Skin of body (tissue), 3 donors: ENCODE measurements at places on chromosomes 2 and 18. TPM values are rescaled to one million over a fixed set of nuclear protein-coding genes. Genes with fewer than 3 reads are reported as not detected.

- DNase-seq: no peak
Observed at GRCh38 chr18:24214144-24214543, 75.3 kb downstream of the CABYR start.

The MAPK4 gene
- 1.8 TPM for total RNA-seq

The MC2R gene
- not detected for total RNA-seq

The PLCD4 gene
- 2.8 TPM for total RNA-seq

The RESP18 gene
- not detected for total RNA-seq

DNA sequence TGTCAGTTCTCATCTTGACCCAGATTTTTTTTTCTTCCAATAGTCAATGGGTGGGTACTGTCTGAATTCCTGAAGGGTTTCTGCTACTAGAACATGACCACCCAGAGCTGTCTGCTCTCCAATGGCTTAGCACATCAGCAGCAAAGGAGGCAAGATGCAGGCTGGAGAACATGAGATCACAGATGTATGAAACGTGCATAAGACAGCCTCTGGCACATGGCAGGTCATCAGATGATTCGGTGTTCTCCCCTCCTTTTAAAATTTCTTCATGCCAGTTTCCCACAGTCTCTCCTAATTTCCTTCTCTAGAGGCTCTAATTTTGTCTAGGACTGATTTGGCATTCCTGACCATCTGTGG, 359.3 kb upstream of the TNP1 start:
- no peak for DNase-seq

The TNFAIP6 gene
- total RNA-seq: 26.5 TPM

GRCh38 chr2:222859786-222860612, 837 bp upstream of the ACSL3 start:
- peak; percentile 34 for DNase-seq

GRCh38 chr18:8769509-8770095, 64.2 kb downstream of the MTCL1 start:
- no peak for DNase-seq

The SLC30A3 gene
- 0.10 TPM for total RNA-seq

The CYRIA gene
- 9.3 TPM for total RNA-seq

GRCh38 chr2:201007584-201007998, 44.1 kb upstream of the ORC2 start:
- no peak for DNase-seq

- no peak for DNase-seq
Observed at GRCh38 chr2:240454106-240454901, 18.8 kb downstream of the GPC1 start.

The SDC1 gene
- total RNA-seq: 127 TPM

The RAB31 gene
- total RNA-seq: 31.1 TPM

The NGEF gene
- total RNA-seq: 3.9 TPM

DNA sequence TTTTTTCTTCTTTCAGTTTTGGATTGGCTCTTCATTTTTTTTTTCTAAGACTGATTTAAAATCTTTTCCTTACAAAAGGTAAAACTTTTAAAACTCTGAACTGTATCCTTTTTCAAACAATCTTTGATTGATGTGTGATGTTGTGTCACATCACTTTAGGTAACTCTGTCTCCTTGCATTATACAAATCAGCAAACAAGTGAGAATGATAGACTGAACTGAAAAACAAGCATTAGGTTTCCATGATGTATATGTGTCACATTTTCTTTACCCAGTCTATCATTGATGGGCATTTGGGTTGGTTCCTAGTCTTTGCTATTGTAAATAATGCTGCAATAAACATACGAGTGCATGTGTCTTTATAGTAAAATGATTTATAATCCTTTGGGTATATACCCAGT, 655.7 kb downstream of the LRRTM4 start:
- DNase-seq: no peak

DNA sequence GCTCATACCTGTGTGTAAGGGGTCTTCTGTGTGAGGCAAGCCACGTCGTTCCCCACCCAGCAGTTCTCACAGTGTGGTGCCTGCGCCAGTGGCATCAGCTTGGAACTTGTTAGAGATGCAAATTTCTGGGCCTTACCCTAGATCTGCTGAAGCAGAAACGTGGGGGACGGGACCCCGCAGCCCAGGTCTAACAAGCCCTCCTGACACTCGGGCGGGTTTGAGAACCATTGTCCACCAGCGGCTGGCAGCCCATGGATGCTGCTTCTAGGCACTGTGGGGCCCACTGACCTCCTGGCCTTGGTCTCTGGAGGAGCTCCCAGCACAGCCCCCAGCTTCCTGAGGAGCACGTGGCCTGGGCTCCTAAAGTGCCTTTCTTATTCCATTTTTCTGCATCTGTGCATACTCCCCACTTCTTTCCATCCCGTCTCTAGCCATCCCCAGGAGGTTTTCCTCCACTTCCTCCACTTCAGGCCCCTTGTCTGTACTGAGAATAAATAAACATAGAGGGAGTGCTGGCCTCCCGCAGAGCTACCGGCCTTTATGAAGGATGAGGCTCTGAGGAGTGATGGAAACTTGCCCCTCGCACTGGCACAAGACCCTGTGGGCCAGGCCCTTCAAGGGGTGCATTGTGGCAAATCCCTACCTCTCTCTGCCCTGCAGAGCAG, 94.3 kb downstream of the GALR1 start:
- DNase-seq: no peak

The SLC8A1 gene
- 35.5 TPM for total RNA-seq

The ZNF2 gene
- 4.1 TPM for total RNA-seq

The CDH7 gene
- total RNA-seq: 0.79 TPM

The POTEJ gene
- total RNA-seq: 0.10 TPM

- DNase-seq: no peak
Observed at GRCh38 chr2:105723431-105723830, 21.3 kb upstream of the NCK2 start.

DNA sequence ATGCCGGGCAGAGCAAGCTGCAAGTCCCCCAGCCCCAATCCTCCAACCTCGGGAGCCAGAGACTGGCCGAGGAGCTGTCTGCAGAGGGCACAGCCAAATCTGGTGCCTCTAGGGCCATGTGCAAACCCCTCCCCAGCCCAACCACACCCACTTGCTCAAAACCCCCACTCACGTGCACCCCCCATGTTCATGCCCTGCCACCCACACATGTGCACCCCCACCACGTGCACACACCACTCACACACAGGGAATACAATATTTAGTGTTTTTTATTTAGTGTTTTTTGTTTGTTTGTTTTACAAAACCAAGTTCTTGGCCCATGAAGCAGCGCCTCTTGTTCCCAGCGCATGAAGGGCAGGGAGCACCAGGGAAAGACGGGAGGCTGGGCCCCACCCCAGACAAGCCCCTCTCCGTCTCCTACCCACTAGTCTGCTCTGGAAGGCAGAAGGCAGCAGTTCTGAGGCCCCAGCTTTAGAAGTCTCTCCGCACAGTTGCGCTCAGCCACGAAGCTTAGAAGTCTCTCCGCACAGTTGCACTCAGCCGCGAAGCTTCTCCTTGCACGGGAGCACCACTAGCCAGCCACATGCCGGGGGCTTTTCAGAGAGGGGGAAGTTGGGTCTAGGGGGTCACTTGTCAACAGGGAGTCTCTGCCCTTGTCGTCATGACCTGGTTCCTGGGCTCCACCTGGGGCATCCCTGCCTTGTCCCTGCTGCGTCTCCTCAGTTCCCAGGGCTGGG, 276.1 kb upstream of the HDAC4 start:
- DNase-seq: no peak

DNA sequence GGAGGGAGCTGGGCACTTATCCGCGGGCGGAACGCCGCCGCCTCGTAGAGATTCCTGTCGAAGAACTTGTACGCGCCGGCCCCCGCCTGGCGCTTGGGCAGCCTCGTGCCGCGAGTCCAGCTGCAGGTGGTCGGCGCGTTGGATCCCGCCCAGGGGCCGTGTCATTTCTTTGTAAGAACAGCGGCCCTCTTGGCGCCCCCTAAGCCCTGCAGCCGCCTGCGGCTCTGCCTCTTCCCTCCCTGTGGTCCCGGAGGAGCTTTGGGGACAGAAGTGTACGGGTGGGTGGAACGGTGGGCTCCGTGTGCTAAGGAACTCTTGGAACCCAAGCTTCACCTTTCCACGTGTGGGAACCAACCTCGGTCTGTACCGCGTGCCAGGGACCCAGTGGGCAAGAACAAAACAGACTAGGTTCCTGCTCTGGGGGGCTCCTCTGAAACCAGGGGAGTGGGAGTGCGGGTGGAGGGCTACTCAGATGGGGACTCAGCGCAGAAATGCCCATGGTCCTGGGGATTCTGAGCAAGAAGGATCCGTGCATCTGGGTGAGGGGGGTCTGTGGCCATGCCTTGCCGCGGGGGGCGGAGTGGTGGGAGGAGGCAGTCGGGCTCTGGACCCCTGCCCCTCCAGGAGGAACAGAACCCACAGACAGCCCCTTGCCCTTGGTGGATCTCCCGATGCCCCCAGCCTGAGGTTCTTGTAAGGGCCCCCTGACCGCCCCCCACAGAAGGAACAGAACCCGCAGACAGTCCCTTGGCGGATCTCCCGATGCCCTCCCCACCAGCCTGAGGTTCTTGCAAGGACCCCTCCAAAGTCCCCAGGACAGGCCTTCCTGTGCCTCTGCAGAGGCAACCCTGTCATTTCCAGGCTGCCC, 1.5 kb downstream of the GPC1 start:
- DNase-seq: no peak

- DNase-seq: no peak
Observed at GRCh38 chr2:12652723-12653122, 64.0 kb upstream of the TRIB2 start.

DNA sequence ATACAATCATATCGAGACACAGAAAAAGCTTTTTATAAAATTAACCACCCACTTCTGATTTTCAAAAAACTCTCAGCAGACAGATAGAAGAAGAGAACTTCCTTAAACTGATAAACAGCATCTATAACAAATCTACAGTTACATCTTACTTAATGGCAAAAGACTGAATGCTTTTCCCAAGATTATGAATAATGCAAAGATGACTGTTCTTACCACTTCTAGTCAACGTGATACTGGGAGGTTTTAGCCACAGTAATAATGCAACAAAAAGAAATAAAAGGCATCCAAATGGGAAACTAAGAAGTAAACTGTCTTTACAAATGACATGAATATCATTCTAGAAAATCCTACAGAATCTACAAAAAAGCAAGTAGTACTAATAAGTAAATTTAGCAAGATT, 58.0 kb upstream of the TMEM247 start:
- DNase-seq: no peak

The SEMA4F gene
- 3.2 TPM for total RNA-seq

The KIF5C gene
- 2.3 TPM for total RNA-seq

The NAT8 gene
- not detected for total RNA-seq

The ELOA2 gene
- total RNA-seq: not detected

DNA sequence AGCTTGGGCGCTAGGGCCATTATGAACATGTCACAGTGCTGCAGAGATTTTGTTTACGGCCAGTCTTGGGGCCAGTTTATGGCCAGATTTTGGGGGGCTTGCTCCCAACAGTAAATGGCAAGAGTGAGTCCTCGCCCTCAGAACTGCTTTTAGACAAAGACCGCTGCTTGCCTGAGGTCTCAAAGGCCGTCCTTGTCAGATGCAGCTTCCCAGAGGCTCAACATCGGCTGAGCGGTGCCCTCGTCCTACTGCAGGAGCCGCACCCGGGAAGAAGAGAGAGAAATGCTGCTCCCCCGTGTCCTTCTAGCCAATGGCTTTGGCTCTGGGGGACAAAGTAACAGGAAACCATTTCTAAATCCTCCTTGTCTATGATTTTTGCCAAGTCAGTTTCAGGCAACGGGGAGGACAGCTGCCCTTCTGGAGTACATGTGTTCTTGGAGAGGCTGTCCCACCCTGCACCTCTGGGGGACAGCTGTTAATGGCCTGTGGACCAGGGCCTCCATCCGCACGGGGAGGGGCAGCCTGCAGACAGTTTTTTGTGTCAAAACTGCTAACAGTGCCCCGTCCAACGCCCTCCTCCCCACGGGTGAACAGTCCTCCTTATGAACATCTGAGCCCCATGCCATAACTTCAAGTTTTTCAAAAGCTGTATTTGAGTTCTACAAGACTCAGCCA, 66.1 kb downstream of the C18orf63 start:
- no peak for DNase-seq

DNA sequence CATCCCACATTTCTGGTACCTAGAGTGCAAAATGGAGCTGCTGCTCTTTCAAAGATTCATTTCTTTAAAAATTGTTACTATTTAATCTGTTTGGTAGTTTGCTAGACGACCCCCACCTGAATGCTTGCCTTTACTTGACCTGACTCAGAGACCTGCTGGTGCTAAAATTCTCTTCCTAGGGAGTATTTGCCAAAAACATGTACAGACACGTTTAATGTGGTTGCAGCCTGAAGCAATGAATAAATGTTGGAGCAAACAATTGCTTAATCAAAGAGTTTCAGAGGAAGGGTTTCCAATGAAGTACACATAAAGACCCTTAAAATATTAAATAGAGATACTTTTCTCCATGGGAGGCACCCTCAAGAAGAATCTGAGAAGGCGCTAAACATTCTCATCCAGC, 734.4 kb downstream of the CBLN2 start:
- no peak for DNase-seq

DNA sequence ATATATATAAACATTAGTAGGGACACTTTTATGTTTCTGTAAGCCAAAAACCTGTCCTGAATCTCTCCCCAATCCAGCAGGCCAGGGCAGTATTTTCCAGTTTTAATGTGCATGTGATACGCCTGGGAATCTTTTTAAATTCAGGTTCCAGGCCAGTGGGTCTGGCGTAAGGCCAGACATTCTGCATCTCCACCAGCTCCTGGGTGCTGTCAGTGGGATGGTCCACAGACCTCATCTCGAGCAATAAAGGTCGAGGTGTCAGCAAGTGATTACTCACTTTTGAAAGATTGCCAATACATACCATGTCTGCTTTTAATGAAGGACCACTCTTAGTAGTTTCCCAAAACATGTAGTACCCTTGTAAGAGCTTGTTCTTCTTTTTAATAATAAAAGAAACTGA, 189.9 kb upstream of the SH3BP4 start:
- DNase-seq: no peak

DNA sequence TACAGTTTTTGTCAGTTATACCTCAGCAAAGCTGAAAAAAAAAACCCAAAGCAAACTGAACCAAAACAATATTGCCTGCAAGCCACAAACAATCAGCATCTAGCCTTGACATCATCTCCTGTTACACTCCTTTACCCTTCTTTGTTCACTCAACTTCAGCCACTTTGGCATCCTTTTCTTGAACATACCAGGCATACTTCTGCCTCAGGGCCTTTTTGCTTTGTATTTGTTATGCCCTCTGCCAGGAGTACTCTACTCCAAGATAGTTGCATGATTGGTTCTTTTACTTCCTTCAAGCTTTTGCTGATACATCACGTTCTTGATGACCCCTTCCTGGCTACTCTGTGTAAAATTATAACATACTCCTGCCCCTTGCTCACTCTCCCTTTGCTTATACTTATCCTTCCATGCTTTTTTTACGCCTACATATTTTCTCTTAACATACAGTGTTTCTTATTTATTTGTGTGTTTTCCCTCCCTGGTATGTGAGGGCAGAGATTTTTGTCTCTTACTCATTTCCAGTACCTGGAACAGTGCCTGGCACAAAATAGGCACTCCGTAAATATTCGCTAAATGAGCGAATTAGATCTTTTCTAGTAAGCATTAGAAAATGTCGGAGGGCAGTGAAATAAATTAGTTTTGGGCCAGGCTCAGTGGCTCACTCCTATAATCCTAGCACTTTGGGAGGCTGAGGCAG, 12.7 kb downstream of the ABI2 start:
- no peak for DNase-seq

The HMSD gene
- 0.20 TPM for total RNA-seq

- DNase-seq: no peak
Observed at GRCh38 chr2:120105360-120105759, 92.5 kb downstream of the EPB41L5 start.
